ENCODE measurements at places on chromosomes 12 and 14. TPM values are rescaled to one million over a fixed set of nuclear protein-coding genes. Genes with fewer than 3 reads are reported as not detected.

GRCh38 chr14:98177551-98177950 lies 1094.4 kb downstream of the BCL11B start:
- H3K27me3 ChIP-seq: no peaks in the 10 kb centered on the region
- no peak for DNase-seq
- H3K27ac ChIP-seq: no peak overlapping the region
- H3K4me1 ChIP-seq: no peaks in the 10 kb centered on the region
- H3K4me3 ChIP-seq: no peak overlapping the region
- no peaks in the 10 kb centered on the region for H3K36me3 ChIP-seq

DNA sequence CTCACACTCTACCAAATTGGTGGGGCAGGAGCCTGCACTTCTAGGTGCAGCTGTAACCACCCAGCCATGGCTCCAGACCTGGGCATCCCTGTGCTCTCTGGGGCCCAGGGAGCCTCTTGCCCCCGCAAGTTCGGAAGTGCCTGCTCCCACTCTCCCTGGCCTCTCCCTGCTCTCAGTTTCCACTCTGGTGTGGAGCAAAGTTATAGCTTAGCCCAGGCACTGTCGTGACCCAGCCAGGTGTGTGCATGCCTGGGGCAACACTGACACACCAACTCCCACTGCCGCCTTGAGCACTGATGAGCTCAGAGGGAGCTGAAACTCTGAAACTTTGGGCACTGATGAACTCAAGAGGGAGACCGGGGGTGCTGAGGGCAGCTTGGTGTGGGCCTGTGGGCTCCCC lies 8.7 kb upstream of the FBXO33 start:
- DNase-seq: no peak
- no peaks in the 10 kb centered on the region for H3K27me3 ChIP-seq
- no peaks in the 10 kb centered on the region for H3K4me1 ChIP-seq
- no peak overlapping the region for H3K27ac ChIP-seq
- no peak overlapping the region for H3K4me3 ChIP-seq

DNA sequence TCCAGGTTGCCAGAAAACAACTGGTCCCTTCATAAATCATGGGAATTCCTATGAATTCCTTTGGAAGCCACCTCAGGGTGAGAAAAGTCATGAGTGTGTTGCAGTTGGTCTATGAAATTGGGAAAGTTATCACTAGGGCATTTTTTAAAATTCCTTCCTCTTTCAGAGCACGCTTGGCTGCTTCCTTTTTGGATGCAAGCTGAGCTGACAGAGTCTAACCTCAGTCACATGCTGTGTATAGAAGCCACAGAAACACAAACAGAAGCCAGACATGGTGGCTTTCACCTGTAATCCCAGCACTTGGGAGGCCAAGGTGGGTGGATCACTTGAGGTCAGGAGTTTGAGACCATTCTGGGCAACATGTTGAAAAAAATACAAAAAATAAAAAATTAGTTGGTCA lies 21.7 kb upstream of the HELB start:
- no peaks in the 10 kb centered on the region for H3K36me3 ChIP-seq
- no peak for DNase-seq
- peaks cover 16% of the 10 kb centered on the region for H3K4me1 ChIP-seq

- no peak for DNase-seq
- H3K4me3 ChIP-seq: no peak overlapping the region
- H3K4me1 ChIP-seq: no peaks in the 10 kb centered on the region
- H3K27me3 ChIP-seq: no peaks in the 10 kb centered on the region
- no peak overlapping the region for H3K27ac ChIP-seq
Observed at GRCh38 chr12:28793581-28794151, 355.4 kb upstream of the FAR2 start.

The KLRF1 gene
- total RNA-seq: not detected

The PMCH gene
- total RNA-seq: not detected

The CCDC198 gene
- not detected for total RNA-seq

All from heart left ventricle (tissue), 16 donors.